Activated naive CD8-positive, alpha-beta T cell treated with anti-CD3 and anti-CD28 coated beads, Interleukin-2, amount 50 U/mL, for 24 hours (primary cell): ENCODE measurements at places on chromosomes 1 and 21.

DNA sequence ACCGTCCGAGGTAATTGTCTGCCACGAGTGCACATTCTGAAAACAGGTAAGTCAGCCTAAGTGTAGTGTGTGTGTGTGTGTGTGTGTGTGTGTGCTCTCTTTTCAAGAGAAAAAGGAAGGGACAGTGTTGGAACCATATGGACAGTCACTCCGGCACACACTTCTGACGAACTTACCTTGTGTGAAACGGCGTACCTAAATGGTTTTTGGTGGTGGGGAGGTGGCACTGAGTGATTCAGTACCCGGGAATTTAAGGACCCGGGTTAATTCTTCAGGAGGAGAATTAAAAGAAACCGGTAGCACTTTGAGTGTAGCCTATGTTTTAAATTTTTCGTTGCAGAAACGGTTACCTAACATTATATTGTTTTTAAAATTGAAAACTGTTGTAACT lies 286 bp downstream of the ODR4 start:
- no peak for DNase-seq

DNA sequence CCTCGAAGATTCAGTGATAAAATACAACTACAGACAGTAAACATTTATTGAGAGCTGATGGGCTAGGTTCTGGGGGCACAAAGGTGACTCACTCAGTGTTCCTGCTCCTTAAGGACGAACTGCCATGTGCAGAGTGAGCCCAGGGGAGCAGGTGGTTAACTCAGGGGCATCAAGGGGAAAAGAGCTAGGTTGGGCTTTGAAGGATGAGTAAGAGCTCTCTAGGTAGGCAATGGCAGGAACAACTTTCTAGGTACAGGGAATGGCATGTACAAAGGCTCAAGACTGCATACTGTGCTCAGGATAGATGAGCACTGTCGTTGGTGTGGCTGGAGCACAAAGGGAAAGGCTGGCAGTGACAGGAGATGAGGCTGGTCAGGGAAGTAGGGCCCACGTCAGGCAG lies 16.6 kb upstream of the EPB41 start:
- no peak for DNase-seq

- no peak for DNase-seq
These were observed 5.8 kb downstream of the VASH2 start for GRCh38 chr1:212955961-212956620.

- peak; percentile 19 for DNase-seq
These were observed 50.9 kb downstream of the DHX9 start for GRCh38 chr1:182889997-182890396.

GRCh38 chr1:6267686-6268322 lies 6.9 kb upstream of the GPR153 start:
- DNase-seq = no peak

GRCh38 chr1:59230622-59231021 lies 66.3 kb upstream of the FGGY start:
- no peak for DNase-seq

GRCh38 chr1:96966536-96967138 lies 245.1 kb downstream of the PTBP2 start:
- DNase-seq = peak; percentile 75

DNA sequence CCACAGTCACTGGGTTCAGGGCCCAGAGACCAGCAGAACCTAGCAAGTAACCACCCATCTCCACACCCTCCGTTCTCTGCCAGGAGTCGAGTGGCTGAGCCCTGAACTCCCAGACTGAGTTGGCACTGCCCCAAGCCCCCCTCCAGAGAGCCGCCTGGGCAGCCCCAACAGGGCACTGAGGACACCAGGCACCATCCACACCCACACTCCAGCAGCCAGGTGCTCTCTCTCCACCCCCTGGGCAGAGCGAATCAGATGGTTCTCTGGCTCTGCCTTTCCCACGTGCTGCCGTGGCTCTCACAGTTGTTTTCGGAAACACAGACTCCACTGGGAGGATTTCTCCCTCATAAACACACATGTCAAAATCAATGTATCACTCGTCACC lies 13.6 kb downstream of the WDR4 start:
- DNase-seq = no peak

- no peak for DNase-seq
These were observed 286.3 kb upstream of the C1orf105 start for GRCh38 chr1:172134087-172134731.

GRCh38 chr1:109786112-109786480 lies 22.4 kb upstream of the EPS8L3 start:
- no peak for DNase-seq

DNA sequence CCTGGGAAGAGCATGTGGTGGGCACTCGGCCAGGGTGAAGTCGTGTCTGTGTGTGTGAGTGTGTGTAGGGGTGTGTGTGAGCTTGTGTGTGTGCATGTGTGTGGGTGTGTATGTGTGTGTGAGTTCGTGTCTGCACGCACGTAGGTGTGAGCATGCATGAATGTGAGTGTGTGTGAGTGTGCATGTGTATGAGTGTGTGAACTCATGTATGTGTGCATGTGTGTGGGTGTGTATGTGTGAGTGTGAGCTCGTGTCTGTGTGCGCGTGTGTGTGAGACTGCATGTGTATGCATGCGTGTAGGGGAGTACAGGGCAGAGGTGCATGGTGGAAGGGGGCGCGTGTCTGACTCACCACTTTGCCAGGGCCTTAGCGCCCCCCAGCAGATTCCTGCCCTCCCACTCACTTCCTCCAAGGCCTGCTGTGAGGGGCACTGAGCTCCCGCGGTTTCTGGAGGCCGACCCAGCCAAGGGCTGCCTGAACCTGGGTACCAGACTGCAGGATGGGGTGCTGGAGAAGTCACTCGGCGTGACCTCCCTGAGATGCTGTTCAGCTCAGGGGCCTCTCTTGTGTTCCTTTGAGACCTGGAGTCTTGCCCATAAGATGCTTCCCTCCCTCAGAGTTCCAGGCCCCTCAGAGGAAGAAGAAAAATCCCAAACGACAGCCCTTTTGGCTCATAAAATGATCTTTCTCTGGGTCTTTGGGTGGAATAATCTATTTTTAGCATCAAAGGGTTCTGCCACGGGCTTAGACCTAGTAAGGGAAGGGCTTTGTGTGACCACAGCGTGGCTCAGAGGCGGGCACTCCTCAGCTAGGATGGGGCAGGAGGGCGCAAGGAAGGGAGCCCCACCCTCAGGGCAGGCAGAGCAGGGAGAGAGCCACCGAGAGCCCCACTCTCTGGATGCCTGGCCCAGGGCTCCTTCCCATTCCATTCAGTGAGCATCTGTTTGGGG lies 41.1 kb upstream of the RUNX3 start:
- peak; percentile 63 for DNase-seq

DNA sequence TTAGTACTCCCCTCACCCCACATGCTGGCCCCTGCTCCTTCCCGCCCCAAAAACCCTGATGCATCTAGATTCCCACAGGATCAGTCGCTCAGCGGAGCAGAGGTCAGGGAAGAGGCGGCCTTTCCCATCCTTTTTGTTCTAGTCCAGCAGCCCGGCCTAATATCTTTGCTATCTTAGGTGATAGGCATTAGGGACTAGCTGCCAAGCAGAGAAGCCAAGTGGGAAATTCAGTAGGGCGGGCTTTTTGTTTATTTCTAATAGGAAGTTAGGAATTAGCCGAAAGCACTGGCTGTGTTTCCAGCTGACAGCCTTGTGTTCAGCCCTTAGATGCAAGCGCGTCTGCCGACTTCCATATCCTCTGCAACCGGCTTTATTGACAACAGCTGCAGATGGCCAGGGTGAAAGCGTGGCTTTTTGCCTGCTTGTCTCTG lies 59.0 kb upstream of the BCAR3 start:
- DNase-seq = no peak

DNA sequence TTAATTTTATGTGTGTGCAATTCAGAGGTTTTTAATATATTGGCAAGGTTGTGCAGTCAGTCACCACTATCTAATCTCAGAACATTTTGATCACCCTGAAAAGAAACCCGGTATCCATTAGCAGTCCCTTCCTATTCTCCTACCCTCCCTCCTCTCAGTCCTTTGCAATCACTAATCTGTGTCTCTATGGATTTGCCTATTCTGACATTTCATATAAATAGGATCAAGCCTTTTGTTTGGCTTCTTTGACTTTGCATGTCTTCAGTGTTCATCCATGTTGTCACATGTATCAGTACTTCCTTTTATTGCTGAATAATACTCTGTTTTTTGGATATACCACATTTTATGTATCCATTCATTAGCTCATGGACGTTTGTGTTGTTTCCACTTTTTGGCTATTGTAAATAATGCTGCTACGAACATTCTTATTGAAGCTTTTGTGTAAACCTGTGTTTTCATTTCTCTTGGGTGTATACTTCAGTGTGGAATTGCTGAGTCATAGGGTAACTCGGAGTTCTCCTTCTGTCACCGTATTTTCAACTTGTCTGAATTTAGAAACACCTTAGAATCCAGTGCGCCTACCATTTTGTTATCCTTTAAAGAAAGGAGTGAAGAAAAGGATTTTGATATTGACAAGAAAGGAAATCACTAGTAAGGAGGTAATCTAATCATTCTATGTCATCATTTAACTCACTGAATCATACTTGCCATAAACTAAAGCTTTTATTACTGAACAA lies 3.4 kb downstream of the CEP85 start:
- DNase-seq = no peak

DNA sequence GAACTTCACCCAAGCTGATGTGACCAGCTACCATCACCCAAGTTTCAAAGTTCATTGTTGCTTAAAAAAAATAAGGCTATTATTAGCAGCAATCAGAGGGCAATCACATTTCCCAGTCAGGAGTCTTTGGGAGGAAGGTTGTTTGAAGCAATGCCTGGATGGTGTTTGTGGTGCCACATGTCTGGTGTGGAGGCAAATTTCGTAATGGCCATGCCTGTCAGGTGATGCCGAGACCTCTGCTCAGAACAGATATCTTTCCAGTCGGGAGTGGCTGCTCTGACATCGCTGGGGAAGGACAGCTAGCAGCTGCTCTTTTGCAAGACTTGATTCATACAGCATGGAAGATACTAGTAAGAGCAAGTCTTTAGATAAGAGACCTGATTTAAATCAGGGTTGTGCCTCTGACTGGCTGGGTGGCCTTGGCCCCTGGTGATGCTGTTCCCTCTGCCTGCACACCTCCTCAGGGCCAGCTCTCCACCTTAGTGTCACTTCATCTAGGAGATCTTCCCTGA lies 187.8 kb upstream of the JUN start:
- no peak for DNase-seq

DNA sequence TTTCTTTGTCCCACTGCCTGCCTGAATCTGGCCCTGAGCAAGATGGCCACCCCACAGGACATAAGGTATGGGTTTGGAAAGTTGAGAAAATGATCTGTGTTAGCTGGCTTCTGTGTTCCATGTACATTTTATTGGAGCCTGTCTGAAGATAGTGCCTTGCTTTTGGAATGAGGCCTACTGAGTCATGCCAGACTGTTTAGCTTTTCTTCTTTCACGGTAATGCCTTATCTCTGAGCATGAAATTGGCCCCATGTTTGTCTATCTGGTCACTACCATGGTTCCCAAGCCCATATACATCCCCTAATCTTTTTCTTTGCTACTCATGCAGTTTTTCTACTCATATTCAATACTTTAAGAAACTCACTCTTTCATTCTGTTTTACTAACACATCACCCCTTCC lies 85.1 kb upstream of the LMO4 start:
- DNase-seq = no peak

- DNase-seq = no peak
These were observed 379.8 kb upstream of the RUNX1 start for GRCh38 chr21:35428937-35429336.

DNA sequence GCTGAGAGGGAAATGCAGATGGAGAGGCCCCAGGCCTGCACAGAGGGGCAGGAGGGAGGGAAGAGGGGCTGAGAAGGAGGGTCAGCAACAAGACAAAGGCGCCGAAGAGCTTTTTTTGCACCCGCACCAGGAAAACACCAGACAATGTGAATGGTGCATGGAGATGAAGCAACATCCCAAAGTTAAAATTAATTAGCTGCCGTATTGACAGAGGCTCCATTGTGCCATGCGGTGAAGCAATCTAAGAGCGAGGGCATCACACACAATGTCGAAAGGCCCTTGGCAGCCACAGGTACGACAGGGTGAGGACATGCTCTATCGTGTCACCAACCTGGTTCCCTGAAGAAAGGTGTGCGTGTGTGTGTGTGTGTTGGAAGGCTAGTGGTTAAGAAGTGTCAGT lies 41.2 kb downstream of the SSBP3 start:
- DNase-seq = no peak

DNA sequence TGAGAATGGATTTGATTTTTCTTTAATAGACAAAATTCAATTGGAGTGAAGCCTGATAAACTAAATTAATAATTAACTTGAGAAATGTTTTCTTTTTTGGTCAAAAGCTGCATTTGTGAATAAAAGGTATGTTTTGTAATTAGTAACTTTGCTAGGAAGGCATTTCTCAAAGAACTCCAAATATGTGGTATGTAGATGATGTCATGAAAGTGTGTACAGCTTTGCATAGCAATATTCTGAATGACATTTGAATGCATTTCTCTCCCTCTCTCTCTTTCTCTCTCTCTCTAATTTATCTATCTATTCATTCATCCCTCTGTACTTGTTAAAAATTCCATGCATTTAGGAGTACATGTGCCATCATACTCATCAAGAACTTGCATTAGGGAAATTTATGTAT lies 109.1 kb upstream of the ADAMTS5 start:
- no peak for DNase-seq

DNA sequence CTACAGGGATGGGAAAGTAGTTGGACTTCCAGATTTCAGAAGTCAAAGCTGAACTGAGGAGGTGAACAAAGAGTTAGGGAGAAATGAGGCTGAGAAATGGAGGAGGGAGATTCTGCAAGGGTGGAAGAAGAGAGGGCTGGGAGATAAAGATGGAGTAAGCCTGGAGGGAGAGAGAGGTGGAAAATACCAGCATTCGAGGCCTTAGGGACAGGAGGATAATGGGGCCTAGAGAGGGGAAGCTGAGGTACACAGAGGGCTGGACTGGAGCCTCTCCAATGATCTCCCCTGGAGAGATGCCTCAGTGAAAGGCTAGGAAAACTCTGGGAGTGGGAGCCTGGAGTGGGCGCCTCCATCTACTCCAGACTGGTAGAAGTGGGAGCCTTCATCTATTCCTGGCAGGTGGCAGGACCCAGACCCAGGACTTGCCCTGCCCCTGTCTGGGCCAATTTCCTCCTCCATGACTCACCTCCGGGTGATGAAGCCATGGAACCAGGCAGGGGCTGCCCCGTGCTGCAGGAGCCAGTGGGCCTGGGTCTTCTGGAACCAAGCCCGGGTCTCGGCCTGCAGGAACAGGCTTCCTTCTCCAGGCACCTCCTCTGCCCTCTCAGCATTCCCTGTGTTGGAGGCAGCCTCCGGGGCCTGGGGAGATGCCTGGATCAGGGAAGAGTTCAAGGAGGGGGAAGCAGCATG lies 1.9 kb downstream of the SH2D2A start:
- DNase-seq = peak; percentile 59

DNA sequence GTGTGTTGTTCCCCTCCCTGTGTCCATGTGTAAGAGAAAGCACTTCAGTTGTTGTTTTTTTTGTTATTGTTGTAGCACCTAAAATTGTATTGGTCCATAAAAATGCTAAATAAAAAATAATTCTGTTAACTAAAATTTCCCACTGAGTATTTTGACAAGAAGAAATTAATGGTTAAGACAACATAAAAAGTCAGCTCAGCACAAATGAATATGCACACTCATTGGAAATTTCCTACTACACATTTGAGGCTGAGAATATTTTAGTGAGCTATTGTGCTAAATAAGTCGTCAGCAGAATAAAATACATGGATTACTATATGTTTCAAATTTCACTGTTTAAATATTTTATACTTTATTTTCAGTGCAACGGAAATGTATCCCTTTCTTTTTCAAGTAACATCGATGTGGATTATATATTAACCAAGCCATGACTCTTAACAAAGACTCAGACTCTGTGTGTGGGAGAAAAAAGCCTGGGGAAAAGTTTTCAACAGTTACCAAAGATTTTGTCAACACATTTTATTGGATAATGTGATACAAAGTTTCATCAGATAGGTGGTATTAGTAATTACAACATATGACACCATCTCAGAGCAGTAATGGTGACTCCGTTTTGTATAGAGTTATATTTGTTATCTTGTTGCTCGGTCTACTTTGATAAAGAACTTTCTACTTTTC lies 63.4 kb downstream of the LYPLAL1 start:
- no peak for DNase-seq
